ENCODE measurements at places on chromosomes 4 and X.
A peak's percentile ranks its signal among the peaks of the same experiment; 100 is the strongest.

- peak; percentile 36 for DNase-seq
Measured at GRCh38 chr4:128288689-128289106, 1.1 kb upstream of the PGRMC2 start.

- DNase-seq = no peak
Measured at GRCh38 chr4:21893136-21893535, 55.4 kb downstream of the KCNIP4 start.

- no peak for DNase-seq
Measured at GRCh38 chr4:8919651-8920288, 48.1 kb upstream of the HMX1 start.

- no peak for DNase-seq
Measured at GRCh38 chrX:40383360-40383759, 197.4 kb upstream of the ATP6AP2 start.

- no peak for DNase-seq
Measured at GRCh38 chrX:50779694-50780093, 34.3 kb downstream of the SHROOM4 start.
